ENCODE measurements at places on chromosomes 4 and X.

GRCh38 chr4:15677507-15677988, 4.1 kb upstream of the FAM200B start:
- no peak for DNase-seq

DNA sequence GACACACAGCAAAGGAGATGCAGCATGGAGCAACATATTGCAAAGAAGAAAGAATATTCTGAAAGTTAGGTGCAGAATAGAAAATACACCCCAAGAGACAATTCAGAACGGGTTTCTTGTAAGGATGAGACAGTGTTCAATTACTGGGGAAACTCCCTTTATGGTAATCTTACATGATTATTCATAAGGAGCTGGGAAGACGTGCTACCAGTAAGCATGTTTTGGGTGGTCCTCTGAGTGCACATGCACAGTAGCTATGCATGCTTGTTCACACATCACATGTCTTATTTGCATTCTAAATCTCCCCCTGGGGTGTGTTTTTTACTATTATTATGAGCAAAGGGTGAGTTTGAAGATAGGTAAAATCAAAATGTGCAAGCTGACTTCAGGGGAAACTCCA, 1448.8 kb downstream of the TECRL start:
- DNase-seq, result no peak

GRCh38 chr4:168259096-168259495, 59.5 kb downstream of the DDX60 start:
- no peak for DNase-seq

GRCh38 chrX:86711531-86712180, 563.4 kb downstream of the DACH2 start:
- no peak for DNase-seq

DNA sequence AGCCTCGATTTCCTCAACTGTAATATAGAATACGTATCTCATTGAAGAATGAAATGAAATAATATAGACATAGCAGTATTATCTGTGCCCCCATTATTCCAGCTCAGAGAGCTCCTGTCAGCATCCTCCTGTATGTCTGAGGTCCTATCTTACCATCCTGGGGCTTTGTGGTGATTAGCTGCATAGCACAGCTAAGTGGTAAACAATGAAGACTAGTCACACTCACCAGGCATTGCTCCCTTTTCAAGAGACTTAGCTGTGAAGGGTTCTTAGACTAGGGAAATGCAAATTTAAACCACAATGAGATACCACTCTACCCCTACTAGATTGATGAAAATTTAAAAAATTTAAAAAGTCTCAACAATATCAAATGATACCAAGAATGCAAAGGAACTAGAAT, 172.9 kb downstream of the SLC39A8 start:
- no peak for DNase-seq

DNA sequence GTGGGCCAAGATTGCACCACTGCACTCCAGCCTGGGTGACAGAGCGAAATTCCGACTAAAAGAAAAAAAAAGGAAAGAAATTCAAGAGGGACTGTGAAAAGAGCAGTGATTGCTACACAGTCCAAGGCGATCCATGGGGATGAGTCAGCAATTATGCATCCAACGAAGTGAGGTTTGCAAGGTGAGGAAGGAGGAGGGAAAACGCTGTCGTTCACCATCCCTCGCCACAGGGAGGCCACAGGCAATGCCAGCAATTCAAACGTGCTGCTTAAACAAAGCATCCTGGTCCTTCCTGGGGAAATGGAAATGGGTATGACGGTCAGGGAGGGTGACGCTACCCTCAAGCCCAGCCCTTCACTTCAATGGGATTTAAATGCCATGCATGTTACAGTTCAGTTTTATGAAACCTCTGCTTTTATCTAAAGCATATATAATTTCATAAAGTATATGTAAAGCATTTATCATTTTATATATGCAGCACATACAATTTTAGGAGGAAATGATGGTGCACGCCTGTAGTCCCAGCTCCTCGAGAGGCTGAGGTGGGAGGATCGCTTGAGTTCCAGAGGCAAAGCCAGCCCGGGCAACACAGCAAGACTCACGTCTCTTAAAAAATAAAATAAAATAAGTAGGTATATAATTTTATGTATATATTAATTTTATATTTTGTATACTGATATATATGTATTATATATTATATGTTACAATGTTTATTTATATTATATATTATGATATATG, 108.7 kb downstream of the DHRSX start:
- DNase-seq, result no peak

GRCh38 chrX:69179380-69179911, 14.2 kb upstream of the PJA1 start:
- DNase-seq, result no peak

DNA sequence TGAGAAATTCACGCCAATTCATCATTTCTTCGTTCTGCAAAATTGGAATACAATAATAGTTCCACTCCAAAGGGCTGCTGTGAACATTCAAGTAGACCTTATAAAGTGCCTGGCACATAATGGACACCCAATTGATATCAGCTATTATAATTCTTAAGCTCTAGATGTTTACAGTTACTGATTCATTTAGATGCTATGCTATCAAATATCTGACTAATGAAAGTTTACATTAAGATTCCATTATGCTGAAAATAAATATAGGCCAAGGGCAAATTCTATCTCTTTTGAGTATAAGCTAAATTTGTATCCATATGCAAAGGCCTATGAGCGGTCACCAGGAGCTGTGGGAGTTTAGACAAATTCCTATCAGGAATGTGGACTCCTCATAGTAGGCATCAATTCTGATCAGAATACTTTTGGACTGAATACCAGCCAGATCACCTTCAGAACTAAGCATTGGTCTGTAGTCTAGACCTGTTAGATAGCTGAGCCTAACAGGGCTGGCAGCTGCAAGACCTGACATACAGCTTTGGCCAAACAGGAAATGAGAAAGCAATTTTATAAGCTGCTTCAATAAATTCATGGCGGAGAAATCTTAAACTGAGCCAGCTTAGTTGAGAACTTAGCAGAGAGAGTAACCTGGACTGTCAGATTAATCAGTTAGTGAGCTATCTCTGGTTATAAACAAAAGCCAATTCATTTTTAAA, 384.3 kb upstream of the ACTRT1 start:
- no peak for DNase-seq
